Activated CD4-positive, alpha-beta T cell treated with anti-CD3 and anti-CD28 coated beads, Interleukin-2, amount 50 U/mL, for 48 hours (primary cell): ENCODE measurements at places on chromosomes 16 and 17.

GRCh38 chr17:17075125-17075781 is 33.0 kb downstream of the MPRIP start:
- no peak for DNase-seq

- DNase-seq = no peak
Observed at GRCh38 chr17:16877099-16877498, 94.8 kb downstream of the TNFRSF13B start.

DNA sequence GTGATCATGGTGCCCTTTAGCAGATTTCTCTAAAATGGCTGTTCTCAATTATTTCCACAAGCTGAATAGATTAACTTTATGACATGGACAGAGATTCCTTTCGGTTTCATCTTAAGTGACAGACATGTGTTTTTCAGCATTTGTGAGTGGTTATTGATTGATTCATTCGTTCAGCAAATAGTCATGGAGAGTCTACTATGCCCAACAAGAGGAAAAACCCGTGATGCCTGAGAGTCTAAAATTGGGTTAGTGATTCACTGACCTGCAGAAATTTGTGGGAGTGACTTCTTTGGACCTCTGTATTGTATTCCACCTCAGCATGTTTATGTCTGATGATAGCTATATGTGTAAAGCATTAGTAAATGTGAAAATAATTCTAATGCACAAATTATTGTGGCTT is 28.0 kb upstream of the DUSP14 start:
- no peak for DNase-seq

GRCh38 chr16:8990445-8990844 is 26.7 kb upstream of the USP7 start:
- DNase-seq = no peak

DNA sequence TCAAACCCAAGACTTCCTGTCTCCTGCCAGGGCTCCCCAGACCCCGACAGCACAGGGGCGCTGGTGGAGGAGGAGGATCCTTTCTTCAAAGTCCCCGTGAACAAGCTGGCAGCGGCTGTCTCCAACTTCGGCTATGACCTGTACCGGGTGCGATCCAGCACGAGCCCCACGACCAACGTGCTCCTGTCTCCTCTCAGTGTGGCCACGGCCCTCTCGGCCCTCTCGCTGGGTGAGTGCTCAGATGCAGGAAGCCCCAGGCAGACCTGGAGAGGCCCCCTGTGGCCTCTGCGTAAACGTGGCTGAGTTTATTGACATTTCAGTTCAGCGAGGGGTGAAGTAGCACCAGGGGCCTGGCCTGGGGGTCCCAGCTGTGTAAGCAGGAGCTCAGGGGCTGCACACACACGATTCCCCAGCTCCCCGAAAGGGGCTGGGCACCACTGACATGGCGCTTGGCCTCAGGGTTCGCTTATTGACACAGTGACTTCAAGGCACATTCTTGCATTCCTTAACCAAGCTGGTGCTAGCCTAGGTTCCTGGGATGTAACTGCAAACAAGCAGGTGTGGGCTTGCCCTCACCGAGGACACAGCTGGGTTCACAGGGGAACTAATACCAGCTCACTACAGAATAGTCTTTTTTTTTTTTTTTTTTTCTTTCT is 8.1 kb downstream of the SERPINF1 start:
- no peak for DNase-seq

- no peak for DNase-seq
Observed at GRCh38 chr16:1034230-1035065, 38.1 kb upstream of the SSTR5 start.

DNA sequence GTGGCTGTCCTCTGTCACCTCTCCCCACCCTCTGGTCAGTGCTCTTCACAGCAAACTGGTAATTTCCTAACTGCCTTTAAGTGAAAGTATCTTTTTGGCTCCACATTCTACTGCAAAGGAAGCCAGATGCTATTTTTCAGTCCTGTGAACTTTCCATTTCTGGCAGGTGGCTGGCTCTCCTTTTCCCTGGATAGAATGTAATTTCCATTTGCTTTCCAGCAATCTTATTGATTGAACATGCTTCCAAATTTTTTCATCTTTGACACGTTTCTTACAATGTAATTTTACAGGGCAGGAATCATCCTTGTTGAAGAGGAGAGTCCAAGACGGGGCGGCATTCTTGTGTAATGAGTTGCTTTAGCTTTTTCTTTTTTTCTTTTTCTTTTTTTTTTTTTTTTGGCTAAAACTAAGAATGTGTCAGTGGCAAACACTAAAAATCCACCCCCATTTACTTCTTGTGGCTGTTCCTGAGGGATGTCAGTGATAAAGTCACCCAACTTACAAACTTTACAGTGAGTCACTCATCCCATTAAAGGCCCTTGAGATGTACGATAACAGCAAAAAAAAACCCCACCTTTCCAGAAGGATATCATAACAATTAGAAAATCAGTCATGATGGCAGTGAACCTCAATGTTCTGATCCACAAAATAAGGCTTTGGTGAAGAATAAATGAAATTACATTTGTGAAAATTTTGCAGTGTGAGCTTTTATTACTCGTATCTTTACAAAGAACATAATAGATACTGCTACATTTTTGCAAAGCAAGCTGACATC is 29.4 kb upstream of the PRKCA start:
- no peak for DNase-seq

DNA sequence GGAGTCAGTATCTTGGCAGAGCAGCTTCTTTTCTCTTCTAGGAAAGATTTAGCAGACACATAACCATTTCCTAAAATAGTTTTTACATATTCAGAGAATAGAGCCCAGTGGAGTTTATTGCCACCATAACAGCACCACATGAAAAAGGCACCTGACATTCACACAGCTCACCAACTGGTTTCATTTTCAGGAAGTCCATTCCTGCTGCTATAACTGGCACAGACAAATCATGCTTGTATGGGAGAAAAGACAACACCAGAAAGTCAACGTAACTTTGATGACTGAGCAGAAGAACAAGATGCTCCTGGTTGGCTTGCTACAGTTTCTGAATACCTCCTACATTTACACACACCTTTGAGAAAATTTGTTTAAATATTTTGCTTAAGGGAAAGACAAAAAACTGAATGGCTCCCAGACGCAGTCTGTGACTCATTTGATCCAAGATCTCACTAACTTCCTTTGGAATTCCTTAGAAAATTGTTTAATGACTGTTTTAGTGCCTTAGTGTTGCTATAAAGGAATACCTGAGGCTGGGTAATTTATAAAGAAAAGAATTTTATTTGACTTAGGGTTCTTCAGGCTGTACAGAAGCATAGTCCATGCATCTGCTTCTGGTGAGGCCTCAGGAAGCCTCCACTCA is 1380.6 kb downstream of the CDH8 start:
- DNase-seq = no peak

DNA sequence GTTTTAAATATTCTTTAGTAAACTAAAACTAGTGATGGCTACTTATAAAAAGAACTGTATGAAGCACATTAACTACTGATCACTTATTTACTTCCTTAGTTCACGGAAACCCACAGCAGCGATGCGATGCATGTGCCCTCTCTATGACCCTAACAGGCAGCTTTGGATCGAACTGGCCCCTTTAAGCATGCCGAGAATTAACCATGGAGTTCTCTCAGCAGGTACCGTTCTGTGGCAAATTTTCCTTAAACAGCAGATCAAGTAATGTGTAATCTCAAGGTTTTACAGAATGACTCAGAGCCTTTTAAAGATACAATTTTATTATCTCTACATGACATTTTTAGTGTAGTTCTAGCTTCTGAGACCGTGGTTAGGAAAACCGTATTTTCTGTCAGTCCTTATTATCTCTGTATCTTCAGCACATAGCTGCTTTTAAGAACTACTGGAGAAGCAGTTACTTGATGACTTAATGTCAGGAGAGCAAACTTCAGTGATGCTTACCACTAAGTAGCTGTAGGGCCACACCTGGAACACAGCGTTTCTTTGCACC is 43.0 kb downstream of the GAN start:
- DNase-seq = no peak

GRCh38 chr17:78397681-78398101 is 19.2 kb downstream of the PGS1 start:
- DNase-seq = no peak
